ENCODE measurements at places on chromosomes 11 and 22.

DNA sequence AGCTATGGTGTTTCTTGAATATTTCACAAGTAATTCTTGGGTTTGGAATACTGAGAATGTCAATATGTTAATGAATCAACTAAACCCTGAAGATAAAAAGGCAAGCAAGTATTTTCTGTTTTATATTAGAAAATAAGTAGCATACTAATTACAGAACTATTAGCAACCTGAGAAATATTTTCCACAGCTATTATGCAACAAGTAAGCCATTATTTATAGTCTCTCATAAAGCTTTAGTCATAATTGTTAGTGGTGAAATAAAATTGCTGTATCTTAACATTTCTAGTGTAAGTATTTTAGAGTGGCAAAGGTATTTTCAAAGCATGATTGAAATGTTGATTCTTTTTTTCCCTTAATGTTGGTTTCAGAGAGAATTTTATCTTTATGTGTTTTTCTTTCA, 53.3 kb downstream of the FAR1 start:
- DNase-seq = no peak

DNA sequence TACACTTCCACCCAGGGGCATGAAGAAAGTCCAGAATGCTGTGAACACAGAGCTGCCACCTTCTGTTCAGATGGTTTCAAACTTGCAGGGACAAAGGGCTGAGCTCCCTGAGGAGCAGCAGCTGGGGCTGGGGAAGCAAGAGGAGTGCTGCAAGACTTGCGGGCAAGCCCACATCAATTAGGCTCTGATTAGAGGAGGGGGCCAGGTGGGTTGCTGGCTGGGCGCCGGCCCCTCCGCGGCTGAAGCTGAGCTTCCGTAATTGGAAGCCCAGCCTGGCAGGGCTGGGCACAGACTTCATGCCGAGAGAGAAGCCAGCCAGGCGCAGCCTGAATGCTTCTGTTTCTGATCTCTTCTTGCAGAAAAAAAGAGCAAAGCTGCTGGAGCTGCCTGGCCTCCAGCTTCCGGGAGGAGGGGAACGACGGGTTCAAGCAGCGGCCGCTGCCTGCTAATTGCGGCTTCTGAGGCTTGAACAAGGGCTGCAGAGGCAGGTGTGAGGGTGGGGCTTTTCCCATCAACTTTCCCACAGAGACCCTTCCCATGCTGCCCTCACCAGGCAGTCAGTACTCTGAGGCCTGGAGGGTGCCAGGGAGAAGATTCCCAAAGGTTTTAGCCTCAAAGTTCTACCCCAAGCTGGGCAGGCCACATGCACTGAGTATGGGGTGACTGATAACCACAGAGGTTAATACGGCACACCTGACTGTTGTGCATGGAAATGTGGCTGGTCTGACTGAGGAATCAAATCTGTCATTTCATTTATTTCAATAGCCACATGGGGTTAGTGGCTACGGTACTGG, 91.1 kb upstream of the LMO1 start:
- DNase-seq = peak; percentile 18

DNA sequence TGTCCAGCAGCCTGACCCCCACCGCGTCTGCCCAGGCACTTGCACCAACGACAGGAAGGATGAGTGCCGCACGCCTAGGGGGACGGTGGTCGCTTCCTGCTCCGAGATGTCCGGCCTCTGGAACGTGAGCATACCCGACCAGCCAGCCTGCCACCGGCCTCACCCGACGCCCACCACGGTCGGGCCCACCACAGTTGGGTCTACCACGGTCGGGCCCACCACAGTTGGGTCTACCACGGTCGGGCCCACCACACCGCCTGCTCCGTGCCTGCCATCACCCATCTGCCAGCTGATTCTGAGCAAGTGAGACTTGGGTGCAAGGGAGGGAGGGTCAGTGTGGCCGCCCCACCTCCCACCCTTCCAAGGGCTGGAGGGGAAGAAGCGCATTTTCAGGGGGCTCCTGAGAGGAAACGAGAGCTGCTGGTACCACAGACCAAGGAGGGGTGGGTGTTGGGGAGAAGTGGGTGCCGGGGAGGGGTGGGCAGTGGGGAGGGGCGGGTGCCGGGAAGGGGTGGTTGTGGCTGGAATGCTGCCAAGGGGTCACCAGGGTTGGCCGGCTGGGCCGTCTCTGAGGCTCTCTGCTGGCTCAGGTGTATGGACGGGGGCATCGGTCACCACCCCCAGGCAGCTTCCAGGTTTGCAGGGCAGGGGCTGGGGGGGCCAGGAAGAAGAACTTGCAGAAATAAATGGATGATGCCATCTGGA, 27.7 kb upstream of the MUC5B start:
- DNase-seq = no peak

GRCh38 chr11:133230431-133230830, 301.9 kb downstream of the OPCML start:
- no peak for DNase-seq

- no peak for DNase-seq
These were observed 59.8 kb downstream of the WNT7B start for GRCh38 chr22:45917146-45917545.

- no peak for DNase-seq
These were observed 597.1 kb downstream of the BUD13 start for GRCh38 chr11:116175707-116176106.

DNA sequence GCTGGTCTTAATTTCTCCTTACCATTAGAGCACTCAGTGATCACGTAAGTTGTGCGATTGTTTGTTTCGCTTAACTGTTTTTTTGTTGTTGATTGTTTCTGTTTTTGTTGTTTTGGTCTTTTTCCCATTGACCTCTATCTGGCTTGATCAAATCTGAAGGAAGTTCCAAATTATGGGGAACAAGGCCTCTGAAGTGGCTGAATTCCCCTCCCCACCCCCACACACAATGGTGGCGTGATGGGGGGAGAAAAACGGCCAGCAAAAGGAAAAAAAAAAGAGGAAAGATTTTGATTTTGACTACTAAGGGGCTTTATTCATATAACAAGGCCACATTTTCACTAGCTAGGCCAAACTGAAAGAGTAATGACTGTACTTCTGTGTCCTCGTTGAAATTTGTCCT, 53.6 kb downstream of the OSBPL5 start:
- DNase-seq = no peak

DNA sequence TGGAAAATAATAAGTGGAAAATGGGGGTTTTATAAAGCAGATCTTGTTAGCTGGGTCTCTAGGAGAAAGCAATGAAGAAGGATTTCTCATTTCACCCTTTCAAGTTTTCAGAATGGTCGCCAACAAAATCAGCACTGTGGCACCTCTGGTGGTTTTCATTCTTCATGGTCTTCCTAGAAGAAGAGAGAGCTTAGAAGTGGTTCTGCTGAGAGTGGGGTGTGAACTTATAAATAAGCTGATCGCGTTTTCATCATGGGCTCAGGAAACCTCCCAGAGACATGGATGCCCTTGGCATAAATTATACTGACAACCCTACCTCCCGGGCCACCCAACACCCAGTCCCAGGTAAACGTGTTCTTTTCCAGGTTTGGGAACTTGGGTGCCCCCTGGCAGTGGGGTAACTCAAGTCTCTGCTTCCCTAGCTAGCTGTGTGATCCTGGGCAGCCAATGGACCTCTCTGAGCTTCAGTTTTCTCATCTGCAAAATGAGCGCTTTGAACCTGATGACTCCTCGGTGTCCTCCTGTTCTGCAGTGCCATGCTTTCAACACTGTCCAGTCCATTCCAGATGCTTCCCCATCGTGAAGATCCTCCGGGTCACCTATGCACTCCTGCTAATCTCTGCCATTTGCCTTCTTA, 72.6 kb upstream of the GRAMD1B start:
- DNase-seq = no peak
